Astrocyte (in vitro differentiated cells and primary cell): ENCODE measurements at places on chromosomes 16 and 17.

GRCh38 chr17:64377769-64378282 is 12.8 kb downstream of the PECAM1 start:
- H3K4me3 ChIP-seq, result no peak overlapping the region
- peak; percentile 79 for DNase-seq
- H3K4me1 ChIP-seq, result no peaks in the 10 kb centered on the region
- no peaks in the 10 kb centered on the region for H3K36me3 ChIP-seq
- no peak overlapping the region for H3K27ac ChIP-seq

DNA sequence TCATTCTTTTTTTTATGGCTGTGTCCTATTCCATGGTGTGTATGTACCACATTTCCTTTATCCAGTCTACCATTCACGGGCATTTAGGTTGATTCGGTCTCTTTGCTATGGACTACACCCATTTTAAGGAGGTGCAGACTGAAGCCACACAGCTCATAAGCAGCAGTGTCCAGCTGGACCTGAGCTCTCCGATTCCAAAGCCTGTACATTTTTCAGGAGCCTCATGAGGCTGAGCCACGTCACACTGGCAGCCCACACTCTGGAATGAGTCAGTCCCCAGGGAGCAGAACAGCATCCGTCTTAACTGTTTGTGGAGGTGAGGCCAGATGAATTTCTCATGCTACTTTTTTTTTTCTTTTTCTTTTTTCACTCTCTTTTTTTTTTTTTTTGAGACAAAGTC is 116.1 kb downstream of the C16orf95 start:
- peaks cover 36% of the 10 kb centered on the region for H3K4me1 ChIP-seq
- H3K36me3 ChIP-seq, result no peaks in the 10 kb centered on the region
- H3K27ac ChIP-seq, result peak overlapping the region; percentile 70
- peak; percentile 99 for DNase-seq

DNA sequence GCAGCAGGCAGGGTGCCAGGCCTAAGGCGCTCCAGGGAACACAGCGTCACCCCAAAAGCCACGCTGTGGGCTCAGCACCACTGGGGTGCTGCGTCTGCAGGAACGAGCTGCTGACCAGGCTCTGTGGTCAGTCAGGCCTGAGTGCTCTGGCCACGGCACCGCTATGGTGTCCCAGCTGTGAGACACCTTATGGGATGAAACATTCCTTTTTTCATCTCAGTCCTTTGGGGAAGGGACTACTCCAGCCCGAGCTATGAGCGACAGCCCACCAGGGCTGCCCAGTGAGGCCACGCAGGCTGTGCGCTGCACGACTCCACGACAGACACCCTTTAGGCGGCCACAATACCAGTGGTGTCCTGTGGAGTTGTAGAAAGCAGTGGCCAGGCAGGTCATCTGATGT is 11.1 kb downstream of the MGAT5B start:
- no peak for DNase-seq
- H3K4me1 ChIP-seq, result no peaks in the 10 kb centered on the region
- H3K36me3 ChIP-seq, result peaks cover 2% of the 10 kb centered on the region
- H3K27ac ChIP-seq, result no peak overlapping the region

DNA sequence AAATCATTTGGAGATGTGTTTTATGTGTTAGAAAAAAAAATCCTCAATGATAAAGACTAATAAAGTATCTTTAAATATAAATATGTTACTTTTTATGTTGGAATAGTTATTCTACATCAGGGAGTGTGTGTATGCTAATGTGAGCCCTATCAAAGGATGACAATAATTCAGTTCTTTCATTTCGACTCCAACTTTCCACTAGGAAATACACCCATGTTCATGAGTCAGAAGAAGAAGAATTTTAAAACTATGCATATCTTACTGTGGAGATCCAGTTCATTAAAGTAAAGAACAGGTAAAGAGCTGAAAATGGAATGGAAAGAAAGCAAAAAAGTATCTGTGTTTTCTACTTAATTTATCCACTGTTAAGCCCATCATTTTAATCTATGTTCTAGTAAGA is 399.8 kb downstream of the KCNJ2 start:
- no peak overlapping the region for H3K27ac ChIP-seq
- DNase-seq, result peak; percentile 27
- H3K4me3 ChIP-seq, result no peak overlapping the region
- H3K27me3 ChIP-seq, result no peaks in the 10 kb centered on the region

DNA sequence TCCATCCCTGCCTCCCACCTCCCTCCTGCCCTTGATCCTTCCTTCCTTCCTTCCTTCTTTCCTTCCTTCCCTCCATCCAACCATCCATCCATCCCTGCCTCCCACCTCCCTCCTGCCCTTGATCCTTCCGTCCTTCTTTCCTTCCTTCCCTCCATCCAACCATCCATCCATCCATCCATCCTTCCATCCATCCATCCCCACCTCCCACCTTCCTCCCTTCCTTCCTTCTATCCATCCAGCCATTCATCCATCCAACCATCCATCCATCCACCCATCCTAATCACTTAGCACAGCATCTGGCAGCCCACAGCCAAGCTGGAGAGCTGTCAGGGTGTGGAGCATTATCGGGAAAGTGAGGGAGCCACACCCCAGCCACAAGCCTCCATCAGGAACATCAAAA is 54.5 kb downstream of the TK2 start:
- H3K27ac ChIP-seq, result no peak overlapping the region
- H3K4me3 ChIP-seq, result no peak overlapping the region

- H3K4me1 ChIP-seq, result no peaks in the 10 kb centered on the region
- DNase-seq, result no peak
- no peaks in the 10 kb centered on the region for H3K27me3 ChIP-seq
Measured at GRCh38 chr16:76456016-76456415, 178.8 kb downstream of the CNTNAP4 start.
